PC-9 (cell line): ENCODE measurements at places on chromosomes 4 and X. TPM values are rescaled to one million over a fixed set of nuclear protein-coding genes. Genes with fewer than 3 reads are reported as not detected.

- no peak for DNase-seq
Observed at GRCh38 chr4:3202836-3203820, 45.8 kb upstream of the MSANTD1 start.

DNA sequence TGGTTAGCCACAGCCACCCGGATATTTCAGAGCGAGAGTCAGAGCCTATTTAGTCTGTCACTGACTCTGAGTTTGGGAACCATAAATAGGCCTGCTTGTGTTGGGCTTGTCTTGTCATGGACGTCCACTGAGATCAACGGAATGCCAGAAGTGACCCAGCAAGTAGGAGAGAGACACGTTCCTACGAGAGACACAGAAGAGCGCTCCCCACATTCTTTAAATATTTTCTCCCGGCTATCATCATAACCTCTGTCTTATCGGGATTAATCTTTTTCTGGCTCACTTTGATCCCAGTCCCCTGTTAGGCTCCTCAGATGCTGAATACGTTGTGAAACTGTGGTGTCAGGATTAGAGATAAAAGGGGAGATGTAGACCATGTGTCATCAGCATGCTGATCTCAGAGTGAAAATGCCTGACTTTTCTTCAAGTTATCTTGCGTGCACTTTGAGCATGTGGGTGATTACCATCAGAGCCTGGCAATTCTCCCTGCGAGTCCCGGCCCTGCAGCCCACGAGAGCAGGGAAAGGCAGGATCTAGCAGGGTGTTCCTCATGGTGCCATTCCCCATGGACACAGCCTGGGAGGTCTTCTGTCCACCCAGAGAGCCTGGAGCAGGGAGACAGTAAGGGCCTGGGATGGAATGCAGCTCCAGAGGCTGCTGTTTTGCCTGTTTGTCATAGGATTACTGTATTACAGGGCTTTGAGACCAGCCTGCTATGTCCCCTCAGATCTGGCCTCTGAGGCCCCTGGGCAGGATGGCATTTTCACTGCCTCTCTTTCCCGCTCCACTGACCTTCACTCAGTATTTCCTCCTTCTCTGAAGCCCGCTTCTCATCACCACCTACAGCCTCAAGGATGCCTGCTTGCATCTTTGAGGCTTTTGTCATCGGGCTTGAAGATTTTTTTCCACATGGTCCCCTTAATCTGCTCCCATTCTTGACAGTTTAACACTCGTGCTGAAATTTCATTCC lies 2.8 kb upstream of the TENM3 start:
- no peak for DNase-seq

DNA sequence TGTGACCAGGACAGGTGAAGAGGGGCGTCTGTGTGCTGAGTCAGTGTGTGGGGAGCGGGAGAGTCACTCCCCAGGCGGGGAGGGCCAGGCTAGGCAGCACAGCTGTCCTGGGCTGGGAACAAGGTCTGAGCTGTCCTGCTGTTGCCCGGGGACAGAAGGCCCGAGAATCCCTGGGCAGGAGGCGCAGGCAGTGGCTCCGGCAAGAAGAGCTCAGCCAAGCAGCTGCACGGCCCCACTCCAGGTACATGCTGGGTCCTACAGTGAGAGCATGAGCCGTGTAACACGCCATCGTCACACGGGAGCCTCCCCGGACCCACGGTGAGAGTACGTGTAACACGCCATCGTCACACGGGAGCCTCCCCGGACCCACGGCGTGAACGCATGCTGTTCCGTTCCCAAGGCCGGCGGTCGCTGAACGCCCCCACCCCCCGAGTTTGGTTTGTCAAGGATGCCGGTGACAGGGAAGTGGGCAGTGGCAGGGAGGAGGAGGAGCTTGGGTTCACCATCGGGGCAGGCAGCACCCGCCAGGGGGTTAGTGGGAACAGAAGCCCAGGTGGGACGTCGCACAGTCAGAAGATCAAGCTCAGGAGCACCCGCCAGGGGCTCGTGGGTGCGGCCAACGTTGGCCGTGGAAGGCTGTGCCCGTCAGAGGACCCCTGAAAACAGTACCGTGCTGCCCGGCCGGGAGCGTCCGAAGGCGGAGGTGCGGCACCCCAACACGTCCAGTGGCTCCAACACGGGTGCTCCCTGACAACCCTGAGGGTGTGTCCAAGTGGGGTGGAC lies 15.6 kb downstream of the PPP2R3B start:
- no peak for DNase-seq

DNA sequence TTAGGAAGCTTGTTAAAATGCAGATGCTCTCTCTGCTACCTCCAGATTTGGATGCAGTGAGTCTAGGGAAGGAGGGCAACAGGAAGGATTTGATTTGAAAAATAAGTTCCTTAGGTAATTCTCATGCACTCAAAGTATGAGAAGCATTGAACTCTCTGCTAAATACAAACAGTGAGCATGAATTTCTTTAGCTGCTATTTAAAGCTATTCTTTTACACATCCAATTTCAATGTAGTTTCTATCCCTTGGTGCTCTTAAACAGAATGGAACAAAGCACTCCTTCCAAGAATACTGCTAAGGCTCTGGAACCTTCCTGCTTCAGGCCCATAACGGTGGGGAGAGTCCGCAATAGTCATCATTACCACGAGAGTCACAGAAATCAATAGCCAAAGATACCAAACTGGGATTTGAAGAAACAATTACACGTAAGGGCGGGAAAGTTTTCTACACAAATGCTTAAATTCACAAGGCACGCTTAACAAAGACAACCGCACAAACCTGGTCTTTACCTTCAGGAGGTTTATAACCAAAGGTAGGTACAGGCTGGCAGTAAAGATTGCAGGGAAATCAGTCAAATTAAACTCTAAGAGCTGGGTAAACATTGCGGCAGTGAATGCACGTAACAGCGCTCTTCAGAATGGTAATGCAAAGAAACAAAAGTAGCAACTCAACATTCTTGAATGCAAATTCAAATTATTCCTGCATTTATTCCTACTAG lies 123.2 kb upstream of the NAP1L5 start:
- no peak for DNase-seq

- no peak for DNase-seq
Observed at GRCh38 chr4:171025776-171026175, 787.4 kb upstream of the GALNTL6 start.

DNA sequence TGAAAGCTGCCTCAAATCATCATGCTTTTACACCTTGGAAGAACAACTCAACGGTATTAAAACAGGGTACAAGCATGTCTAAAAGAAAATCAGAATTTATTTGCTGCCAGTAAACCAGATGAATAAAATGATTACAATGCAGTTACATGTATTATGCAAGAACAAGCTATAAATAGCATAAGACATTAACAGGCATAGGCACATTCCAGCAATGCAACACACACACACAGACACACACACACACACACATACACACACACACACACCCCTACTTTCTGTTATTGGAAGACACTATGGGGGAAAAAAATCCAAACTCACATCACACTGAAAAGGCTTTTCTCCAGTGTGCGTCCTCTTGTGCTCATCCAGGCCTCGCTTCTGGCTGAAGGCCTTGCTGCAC lies 212.5 kb downstream of the PRDM5 start:
- DNase-seq, result no peak

- no peak for DNase-seq
Observed at GRCh38 chr4:35565640-35566039, 678.7 kb downstream of the ARAP2 start.

GRCh38 chr4:82500435-82501153 lies 61.2 kb downstream of the TMEM150C start:
- DNase-seq, result no peak

- no peak for DNase-seq
Observed at GRCh38 chr4:73713650-73714049, 26.7 kb upstream of the CXCL8 start.

DNA sequence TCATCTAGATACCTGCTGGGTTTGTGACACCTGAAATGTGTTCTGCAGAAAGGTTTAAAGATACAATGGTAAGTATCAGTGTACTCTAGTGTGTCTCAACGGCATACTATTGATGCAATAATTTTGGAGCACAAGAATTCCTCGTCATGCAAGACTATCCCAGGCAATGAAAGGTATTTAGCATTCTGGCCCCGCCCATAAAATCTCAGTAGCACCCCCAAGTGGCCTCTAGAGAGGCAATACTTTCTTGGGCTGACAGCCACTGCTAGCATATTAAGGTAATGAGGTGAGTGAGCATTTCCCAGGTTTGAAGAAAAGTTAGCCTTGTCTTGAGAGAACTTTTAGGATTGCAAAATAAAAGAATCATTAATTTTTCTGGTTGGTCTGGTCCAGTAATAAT lies 24.0 kb downstream of the TAB3 start:
- DNase-seq, result no peak

- peak; percentile 89 for DNase-seq
Observed at GRCh38 chr4:154507156-154507555, 15.6 kb upstream of the DCHS2 start.

DNA sequence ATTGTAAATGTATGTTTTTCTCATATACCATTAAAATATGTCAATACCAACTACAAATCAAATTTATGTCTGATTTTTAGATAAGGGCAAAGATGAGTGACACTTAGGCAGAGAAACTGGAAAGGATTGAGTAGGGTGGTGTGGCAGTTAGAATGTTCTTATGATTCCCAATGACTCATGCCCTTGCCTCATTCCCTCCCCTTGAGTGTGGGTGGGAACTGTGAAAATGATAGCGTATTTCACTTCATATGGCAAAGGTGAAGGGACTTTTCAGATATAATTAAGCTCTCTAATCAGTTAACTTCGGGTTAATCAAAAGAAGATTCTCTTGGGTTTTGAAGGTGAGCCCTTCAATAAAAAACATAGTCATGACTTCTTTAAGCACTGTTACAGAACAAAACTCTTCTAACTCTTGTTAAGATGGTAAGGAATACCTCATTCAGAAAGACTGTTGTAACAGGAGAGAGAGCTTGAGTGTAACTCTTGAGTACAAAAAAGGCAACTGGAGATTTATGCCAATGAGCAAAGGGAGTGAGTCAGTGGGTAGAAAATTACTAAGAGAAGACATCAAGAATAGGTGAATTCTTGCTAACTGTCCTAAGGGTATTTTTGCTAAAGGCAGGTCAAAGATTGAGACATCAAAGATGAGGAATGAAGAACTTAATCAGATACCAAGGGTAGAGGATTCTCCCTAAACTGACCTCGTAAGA lies 329.5 kb downstream of the KCTD8 start:
- DNase-seq, result no peak

GRCh38 chrX:100494646-100495370 lies 84.7 kb upstream of the PCDH19 start:
- DNase-seq, result no peak

GRCh38 chrX:136497556-136498052 lies at the start of gene HTATSF1:
HTATSF1 (plus strand) TSS chrX:136497592; CDS start chrX:136497685, 93 bp downstream.
- no peak for DNase-seq

DNA sequence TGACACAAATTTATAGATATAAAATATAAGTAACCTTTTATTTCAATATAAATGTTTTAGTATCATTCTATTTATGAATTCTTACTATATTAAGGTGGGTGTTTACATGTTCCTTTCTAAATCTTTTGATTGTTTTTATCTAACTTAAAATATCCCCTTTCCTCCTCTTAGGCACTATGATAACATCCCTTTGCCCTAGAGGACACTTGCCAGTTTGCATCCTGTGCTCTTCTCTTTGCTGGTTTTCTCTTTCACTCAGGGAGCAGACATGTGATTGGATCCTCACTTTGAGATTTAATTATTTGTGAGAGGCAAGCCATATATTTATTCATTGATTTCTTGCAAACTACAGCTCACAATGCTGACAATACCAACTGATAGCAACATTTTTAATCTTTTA lies 16.2 kb downstream of the LRIT3 start:
- no peak for DNase-seq

- DNase-seq, result no peak
Observed at GRCh38 chrX:68490644-68491043, 8.2 kb upstream of the YIPF6 start.

DNA sequence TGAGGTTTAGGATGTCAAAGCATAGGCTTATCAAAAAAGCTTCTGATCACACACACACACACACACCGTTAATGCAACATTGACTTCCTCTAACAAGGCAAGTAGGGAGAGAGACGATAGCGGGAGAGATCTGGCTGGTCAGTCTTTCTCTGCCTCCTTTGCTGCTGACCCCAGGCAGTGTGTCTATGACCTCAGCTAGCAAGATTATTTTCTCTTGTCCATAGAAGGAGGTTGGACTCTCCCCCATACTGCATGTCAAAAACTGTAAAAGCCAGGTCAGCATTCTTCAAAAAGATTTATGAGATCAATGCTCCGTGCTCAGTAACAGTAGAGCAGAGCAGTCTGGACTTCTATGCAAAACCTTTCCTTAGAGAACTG lies 63.5 kb upstream of the PGM2 start:
- DNase-seq, result no peak

DNA sequence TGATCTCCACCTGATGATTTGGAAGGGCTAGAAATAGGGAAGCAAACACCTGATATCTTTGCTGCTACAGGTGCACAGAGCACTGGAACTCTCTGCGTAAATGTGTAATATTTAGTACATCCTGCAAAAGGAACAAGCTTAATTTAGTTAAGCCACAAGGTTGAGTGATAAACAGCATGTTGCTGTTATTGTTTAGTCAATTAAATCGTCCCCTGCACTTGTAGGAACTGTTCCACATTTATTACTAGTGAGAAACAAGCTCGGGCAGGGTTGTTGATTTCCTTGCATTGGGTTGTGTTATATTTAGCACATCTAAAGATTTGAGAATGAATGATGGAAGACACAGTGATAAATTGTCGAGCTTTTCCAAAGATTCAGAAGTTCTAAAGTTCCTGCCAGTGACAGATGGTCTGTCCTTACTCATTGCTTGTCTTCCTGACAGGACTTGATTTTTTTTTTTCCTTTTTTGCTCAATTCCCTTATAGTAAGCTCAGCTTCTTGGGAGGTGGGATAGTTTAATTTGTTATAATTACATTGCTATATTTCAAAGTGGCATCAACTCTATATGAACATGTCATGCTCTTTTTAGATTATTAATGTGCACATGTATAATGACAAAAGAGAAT lies 627.0 kb upstream of the ATOH1 start:
- no peak for DNase-seq

- DNase-seq, result no peak
Observed at GRCh38 chr4:122167369-122167768, 15.2 kb downstream of the BLTP1 start.

DNA sequence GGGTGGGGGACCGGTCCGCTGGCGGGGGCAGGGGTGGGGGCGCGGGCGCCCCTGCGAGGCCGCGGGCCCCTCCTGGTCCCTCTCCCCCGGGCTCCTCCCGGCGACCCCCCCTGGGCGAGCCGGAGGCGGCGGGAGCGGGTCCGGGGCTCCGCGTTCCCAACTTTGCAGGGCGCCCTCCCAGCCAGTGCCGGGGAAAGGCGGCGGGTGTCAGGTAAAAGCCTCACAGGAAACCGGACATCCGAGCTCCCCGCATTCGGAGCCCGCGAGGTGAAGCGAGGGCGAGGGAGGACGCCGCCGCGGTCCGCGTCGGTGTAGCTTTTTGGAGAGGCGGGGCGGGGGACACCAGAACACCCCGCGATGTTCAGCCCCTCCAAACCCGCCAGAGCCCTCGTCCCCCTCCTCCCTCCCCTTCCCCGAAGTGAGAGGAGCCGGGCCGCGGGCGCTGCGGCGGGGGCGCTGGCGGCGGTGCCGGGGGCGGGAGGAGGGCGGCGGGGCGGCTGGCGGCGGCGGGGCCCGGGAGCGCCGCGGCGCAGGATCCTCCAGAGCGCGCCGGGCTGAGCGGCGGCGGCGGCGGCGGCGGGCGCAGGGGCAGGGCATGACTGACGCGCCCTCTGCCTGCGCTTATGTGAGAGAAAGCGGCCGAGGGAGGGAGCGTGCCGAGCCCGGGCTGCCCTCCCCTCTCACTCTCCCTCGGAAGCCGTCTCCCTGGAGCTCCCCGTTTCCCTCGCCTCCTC lies at the start of gene VEGFC:
Gene VEGFC, minus strand, starts transcription at position 597 of the 734 bp plus-strand sequence. CDS start 611 bp downstream, outside the sequence.
- peak; percentile 62 for DNase-seq

GALNTL6 gene
- not detected in 2 replicates for total RNA-seq

PDE6B gene
- total RNA-seq, result 5.9 and 8.2 TPM in 2 replicates

FAM9B gene
- total RNA-seq, result not detected in 2 replicates

SLC7A11 gene
- 110 and 187 TPM in 2 replicates for total RNA-seq

DCX gene
- not detected in 2 replicates for total RNA-seq

HSFX3 gene
- not detected in 2 replicates for total RNA-seq
